ENCODE measurements at places on chromosomes 6 and 20.
A peak's percentile ranks its signal among the peaks of the same experiment; 100 is the strongest.

GRCh38 chr20:57457243-57458095, 66.3 kb downstream of the RBM38 start:
- DNase-seq = peak; percentile 49

DNA sequence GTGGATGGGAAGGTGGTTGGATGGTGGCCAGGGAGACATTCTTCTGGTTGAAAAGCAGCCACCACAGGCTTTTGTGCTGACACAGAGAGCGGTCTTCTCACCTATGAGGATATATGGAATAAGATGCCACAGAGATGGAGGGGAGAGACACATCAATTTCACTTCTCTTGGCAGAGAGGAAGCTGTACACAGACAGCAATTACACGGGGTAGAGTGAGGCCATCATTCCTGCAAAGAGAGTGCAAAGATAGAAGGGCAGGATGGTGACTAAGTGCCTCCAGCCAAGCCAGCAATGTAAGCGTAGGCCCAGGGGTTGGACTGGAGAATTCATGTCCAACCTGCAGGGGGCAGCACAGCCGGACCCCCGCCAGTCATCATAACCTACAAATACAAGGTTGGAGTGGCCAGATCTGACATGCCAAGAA, 56.4 kb downstream of the NRN1 start:
- DNase-seq = peak; percentile 73

DNA sequence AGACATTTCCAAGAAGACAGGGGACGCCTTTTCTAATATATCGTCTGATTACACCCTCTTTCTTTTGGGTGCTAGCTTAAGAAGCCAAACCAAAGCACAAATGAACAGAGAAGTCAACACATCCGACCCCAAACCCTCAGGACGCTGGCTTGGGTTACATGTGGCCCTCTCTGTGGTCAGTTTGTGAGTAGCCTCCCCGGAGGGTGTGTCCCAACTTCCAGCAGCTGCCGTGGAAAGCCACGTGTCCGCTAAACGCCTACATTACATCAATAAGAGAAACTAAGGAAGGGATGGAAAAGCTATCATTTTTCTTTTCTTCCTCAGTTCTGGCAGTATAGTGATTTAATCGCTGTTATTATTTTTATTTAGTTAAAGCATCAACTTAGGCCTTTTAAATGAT, 487 bp upstream of the BMP6 start:
- peak; percentile 38 for DNase-seq

DNA sequence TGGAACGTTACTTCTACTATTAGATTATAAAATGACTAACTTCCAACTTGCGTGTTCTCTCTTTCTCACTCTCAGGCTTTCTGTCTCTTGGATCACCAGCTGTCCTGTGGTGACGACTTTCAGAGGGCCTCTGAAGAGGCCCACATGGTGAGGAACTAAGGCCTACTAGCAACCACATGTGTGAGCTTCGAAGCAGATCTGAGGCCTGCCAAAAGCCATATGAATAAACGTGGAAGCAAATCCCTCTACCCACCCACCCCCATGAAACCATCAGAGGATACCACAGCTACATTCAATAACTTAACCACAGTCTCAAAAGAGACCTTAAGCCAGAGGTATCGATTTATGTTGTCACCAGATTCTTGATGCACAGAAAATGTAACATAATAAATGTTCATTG, 13.5 kb upstream of the BMP5 start:
- no peak for DNase-seq

DNA sequence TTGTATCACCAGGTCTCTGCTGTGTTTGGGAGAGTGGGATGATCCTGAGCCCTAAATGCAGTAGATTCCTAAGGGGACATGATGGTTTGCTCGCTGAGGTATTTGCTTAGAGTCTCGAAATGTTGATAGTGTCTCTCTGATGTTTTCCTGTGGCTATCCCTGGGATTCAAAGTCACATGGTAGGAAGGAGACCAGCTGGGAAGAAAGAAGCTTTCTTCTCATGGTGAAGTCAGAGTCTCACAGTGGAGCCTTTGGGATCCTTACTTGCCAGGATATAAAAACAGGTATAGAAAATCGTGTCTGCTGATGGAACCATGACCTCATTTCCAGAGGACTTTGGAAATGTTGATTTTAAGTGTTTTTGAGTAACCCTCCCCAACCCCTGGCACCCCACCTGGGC, 259.3 kb upstream of the SUPT3H start:
- DNase-seq = no peak

DNA sequence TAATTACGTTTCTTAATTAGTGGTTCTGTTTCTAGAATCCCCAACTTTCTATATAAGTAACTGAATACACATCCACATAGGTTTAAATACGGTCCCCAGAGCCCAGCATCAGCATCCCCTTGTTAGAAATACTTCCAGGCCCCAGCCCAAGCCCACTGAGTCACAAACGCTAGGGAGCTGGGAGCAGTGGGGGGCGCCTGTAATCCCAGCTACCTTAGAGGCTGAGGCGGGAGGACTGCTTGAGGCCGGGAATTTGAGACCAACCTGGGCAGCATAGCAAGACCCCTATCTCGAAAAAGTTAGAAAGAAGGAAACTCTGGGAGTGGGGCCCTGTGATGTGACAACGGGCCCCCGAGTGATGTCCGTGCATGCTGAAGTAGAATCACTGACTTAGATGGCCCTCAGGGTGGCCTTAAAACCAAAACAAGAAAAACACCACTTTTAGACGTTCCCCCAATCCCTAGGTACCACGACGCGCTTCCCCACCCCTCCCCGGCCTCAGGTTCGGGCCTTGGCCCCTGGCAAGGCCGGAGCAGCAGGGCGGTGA, 1.3 kb upstream of the PPP1R3G start:
- DNase-seq = no peak

GRCh38 chr6:113048741-113049140, 701.6 kb downstream of the RFPL4B start:
- DNase-seq = peak; percentile 34

GRCh38 chr6:132147530-132148011, 196.4 kb upstream of the CCN2 start:
- DNase-seq = peak; percentile 99

DNA sequence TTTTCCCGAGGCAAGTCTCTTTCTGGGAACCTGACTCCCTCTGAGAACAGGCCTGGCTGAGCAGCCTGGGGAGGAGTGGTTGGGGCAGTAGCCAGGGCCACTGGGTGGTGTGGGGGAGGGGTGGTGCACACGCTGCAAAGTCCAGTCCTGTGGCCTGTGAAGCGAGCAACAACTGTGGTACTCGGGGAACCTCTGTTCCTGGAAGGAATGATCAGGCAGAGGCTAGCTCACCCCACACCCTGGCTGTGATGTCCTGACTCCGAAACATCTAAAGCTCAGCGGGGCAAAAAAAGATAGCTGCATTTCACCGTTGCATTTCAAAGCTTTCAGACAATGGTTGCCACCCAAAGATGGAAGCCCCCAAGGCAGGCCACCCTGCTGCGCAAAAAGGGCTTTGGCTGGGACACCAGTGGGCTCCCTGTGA, 25.5 kb downstream of the PCK1 start:
- no peak for DNase-seq

- DNase-seq = no peak
These were observed 215.0 kb upstream of the EYS start for GRCh38 chr6:65922049-65922448.

DNA sequence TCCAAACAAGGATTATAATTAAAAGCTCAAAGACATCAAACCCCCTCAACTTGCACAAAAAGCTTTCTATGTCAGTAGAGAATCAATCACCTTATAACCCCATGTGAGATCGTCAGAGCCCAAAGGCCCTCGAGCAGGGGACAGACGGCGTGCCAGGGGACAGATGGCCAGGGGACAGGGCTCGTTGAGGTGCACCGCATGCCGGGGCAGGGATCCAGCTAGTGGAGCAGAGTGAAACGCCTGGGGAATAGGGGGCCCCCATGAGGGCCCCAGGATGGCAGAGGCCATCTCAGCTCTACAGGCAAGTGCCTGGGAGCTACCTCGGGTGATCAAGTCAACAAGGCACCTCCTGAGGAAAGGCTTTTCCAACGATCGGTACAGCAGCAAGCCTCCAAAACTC, 28.6 kb downstream of the DIDO1 start:
- DNase-seq = no peak

GRCh38 chr6:15800841-15801617, 138.2 kb upstream of the DTNBP1 start:
- DNase-seq = peak; percentile 59

- no peak for DNase-seq
These were observed 101.1 kb downstream of the MAP3K7 start for GRCh38 chr6:90485635-90486277.

GRCh38 chr6:156060013-156060412, 604.4 kb upstream of the NOX3 start:
- DNase-seq = no peak

- DNase-seq = no peak
These were observed 38.3 kb downstream of the MRS2 start for GRCh38 chr6:24440897-24441598.

DNA sequence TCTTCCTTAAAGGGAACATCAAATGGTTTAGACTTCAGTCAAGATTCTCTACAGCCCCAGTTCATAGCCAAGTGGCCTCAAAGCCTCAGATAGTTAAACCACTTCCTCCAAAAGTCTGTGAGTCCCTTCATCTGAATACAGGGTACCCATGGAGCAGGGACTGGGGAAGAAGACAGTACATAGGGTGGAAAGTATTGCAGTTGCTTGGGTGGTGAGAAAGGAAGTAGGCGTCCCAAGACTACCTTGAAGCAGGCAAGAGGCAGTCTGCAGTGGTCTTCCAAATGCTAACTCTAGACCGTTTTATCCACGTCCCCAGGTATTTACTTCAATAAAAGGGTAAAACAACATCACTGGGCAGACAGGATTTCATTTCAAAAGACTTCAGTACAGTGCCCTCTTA, 2.0 kb downstream of the FYN start:
- DNase-seq = peak; percentile 30

DNA sequence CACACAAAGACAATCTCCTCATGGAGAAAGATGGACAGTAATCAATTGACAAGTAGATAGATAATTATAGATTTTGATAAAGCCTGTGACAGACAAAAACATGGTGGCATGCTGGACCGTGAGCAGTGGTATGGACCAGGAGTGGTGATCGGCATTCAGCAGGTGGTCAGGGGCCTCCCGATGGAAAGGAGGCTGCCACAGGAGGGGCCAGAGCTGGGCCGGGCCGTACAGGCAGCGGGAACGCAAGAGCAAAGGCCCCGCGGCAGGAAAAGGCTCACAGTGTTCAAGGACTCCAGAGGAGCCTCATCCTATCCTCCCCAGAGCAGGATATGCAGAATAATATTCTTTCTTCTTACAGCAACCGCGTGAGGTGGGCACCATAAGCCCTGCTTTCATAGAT, 123.7 kb downstream of the EYA2 start:
- no peak for DNase-seq

DNA sequence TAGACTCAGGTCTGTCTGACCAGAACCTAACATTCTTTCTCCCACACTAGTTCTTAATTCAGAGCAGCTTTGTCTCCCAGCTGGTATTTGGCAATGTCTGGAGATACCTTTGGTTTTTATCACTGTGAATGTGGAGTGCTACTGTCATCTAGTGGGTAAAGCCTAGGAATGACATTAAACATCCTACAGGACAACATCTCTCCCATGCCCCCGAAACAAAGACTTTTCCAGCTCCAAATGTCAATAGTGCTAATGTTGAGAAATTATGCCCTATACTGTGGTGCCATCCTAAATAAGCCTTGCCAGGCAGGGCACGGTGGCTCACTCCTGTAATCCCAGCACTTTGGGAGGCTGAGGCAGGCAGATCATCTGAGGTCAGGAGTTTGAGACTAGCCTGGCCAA, 4.2 kb upstream of the TTPAL start:
- peak; percentile 78 for DNase-seq

DNA sequence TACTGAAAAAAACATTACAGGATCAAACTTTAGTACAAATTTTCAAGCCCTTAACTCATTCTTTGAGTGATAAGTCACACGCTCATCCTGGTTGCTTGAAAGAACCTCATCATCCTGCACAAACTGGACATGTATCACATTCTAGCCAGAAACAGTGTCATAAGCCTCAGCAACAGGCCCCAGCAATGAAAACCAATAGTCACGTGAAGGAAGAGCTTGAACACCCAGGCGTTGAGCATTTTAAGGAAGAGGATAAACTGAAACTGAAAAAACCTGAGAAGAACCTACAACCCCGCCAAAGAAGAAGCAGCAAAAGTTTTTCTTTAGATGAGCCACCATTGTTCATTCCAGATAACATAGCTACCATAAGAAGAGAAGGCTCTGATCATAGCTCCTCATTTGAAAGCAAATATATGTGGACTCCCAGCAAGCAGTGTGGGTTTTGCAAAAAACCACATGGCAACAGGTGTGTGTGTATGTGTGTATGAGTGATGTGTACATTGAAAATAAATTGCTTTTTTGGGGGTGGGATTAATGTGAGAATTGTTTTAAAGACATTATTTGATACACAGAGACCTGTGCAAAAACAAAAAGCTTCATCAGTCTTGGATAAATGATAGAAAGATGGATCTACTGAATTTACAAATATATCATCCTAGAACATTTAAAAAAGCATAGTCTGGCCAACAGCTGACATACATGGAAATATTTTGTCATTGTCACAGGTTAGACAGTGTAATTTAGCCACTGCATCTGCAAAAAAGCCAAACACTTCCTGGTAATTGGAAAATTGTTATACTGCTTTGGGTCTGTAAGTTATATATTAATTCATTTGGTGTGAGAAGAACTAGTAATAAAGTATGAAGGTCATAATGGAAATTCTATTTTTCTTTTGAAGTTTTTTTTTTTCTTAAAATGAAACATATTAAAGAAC, 50.1 kb downstream of the PHF3 start:
- DNase-seq = no peak

DNA sequence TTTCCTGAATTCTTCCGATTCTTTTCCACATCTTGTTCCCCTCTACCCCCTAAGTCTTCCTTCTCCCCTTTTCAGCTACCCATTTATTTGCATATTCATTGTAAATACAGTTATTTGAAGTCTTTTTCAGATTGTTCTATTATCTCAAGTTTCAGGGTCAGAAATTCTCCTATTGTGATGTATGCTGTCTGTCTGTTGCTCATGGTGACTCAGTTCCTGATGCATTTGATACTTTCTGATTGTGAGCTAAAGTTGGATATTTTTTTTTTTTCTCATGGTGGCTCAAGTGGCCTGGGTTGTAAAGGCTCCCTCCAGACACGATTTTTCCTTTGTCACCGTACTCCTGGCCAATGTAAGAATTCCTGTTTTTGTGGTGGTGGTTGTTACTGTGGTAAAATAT, 4.9 kb upstream of the PI16 start:
- peak; percentile 55 for DNase-seq

GRCh38 chr20:1429143-1429728, 36.4 kb upstream of the FKBP1A start:
- DNase-seq = no peak

DNA sequence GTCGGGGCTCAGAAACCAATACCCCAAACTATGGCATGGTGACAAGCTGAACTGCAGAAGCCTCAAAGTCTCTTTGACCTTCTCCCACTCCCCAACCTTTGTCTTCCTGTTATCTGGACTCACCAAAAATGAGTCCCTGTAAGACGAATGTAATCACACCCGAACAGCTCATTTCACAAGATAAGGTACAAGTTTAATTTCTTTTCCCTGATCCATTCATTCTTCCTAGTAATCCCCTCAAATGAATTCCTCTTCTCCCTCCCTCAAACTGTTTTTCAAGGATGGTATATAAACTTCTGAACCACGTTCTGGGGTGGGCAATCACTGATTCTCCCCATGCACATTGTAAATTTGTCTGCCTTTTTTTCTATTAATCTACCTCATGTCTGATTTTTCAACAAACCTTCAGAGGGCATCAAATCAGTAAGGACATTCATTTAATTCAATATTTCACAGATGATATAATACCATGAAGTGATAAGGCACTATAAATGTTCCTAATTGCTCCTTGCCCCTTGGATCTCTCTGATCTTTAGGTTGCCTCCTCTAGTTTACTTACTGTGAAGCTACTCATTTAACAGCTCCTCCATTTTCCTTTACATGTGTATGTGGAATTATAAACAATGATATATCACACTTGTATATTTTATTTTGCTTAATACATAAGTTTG, 77.2 kb downstream of the OR2B2 start:
- no peak for DNase-seq

Measured in GM23248 (cell line).